SW480 (cell line): ENCODE measurements at places on chromosomes 4 and X.

- DNase-seq, result no peak
Observed at GRCh38 chrX:4851534-4851933, 1138.1 kb upstream of the PRKX start.

- DNase-seq, result no peak
Observed at GRCh38 chrX:42973321-42973720, 195.4 kb upstream of the PPP1R2C start.

DNA sequence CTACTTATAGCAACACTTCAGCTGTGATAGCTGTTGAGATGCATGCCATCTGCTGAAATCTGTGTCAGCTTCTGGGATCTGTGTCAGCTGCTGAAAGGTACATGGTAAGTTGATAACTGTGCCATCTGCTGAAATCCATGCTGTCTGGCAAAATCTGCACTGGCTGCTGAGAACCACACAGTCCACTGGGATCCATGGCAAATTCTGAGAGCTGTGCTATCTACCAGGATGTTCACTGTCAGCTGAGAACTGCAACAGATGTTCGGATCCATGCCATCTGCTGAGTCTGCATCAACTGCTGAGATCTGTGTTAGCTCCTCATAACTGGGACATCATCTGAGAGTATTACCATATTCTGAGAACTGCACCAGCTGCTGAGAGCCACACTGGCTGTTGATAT lies 430.5 kb upstream of the POU3F4 start:
- no peak for DNase-seq

DNA sequence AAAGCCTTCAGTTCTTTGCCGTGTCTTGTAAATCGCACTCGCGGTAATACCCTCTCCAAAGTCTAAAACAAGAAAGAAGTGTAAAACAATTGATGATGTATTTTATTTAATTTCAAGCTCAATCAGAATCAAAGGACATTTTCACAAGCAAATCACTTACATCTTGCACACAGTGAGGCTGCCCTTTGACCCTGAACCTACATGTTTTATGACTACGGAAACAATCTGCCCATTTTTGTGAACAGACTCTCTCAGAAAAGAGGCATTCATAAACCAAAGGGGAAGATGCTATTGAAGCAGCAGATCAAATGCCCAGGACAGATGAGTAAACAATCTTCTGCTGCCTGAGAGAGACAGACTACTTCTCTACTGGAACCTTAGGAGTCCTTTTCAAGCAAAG lies 76.0 kb upstream of the DDX60 start:
- DNase-seq, result no peak

DNA sequence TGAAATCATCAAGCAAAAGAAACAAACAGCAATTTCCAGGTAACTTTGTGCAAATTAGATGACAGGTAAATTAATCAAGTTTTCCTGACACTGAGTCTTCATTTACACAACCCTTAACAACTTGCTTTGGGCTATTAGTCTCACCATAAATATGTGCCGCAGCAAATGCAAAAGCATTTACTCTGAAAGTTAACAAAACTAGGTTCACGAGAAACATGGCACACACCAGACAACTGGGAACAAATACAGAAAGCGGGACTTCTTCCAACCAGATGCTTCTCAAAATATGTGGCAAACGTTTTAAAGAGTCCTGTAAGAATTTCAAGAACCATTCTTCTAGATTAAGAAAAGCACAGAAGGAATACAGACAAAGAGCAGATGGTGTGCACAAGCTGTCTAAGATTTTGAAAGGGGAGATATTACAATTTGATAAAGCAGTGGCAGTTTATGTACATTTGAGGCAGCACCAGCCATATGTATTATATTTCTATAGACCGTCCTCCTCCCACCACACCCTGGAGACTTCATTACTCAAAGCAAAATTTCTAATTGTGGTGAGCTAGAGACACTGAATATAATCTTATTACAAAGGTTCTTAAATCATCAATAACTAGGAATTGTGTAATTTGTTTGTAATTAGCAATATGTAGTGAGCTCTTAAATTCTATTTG lies 192.5 kb upstream of the ADAMTS3 start:
- DNase-seq, result no peak

- DNase-seq, result no peak
Observed at GRCh38 chr4:19522966-19523365, 728.7 kb upstream of the SLIT2 start.

GRCh38 chr4:169098969-169099690 lies 89.1 kb upstream of the CBR4 start:
- DNase-seq, result no peak

- DNase-seq, result no peak
Observed at GRCh38 chrX:103539695-103540094, 20.4 kb upstream of the RAB40A start.
